LHCN-M2 (cell line): ENCODE measurements at places on chromosomes 7 and 10. TPM values are rescaled to one million over a fixed set of nuclear protein-coding genes. Genes with fewer than 3 reads are reported as not detected.

- peak; percentile 96 for DNase-seq
These were observed 179.0 kb downstream of the NOC3L start for GRCh38 chr10:94183666-94184264.

GRCh38 chr7:79244482-79244881 lies 209.0 kb downstream of the MAGI2 start:
- no peak for DNase-seq

DNA sequence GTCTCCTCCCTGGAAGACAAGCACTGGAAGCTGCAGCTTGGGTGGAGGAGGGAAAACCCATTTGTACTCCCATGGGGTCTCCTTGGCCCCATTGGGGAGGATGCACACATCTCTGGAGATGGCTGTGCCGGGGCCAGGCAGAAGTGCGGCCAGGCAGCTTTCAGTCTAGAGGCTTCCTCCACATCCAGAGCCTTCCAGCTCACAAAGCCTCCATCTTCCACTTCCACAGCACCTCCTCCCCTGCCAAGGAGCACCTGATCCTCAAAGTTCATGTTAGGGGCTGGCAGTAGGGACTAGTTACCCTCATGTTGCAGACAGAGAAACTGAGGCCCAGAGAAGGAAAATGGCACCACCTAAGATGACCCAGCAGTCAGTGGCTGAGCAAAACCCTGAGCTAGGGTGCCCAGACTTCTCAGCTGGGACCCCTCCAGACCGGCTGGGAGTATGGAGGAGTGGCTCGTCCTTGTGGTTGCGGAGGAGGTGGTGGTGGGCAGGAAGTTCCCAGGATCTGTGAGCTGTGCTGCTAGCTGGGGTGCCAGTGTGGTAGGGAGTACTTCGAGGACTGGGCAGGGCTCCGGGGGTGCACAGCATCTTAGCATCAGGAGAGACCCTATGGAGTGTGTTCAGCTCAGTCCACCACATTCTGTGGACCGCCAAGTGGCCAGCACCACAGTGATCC lies 44.2 kb downstream of the ADCYAP1R1 start:
- DNase-seq = no peak

GRCh38 chr7:26616235-26616634 lies 248.2 kb downstream of the SKAP2 start:
- DNase-seq = peak; percentile 44

DNA sequence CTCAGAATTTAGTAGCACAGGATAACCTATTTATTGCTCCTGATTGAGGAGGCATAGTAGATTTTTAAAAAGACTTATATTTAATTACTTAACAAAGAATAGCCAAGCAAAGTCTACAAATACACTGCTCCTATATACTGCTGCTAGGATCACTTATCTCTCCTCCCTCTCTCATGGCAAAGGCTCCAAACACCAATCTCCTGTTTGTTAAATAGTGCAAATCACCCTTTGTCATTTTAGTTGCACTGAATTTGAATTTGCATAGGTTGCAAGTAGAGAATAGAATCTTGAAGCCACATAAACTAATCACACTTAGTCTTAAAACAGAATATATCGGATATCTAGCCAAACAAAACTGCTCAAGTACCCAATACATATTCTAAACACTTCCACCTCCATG lies 219.1 kb upstream of the LRRN3 start:
- no peak for DNase-seq

GRCh38 chr7:79977481-79977880 lies 157.2 kb upstream of the GNAI1 start:
- no peak for DNase-seq

- DNase-seq = no peak
These were observed 50.0 kb upstream of the PDK4 start for GRCh38 chr7:95646350-95646749.

- no peak for DNase-seq
These were observed 85.3 kb upstream of the RPA3 start for GRCh38 chr7:7803715-7804178.

The ACADSB gene
- total RNA-seq = 8.4 and 9.2 TPM in 2 replicates

The MKX gene
- 0.11 TPM in 1 of 2 replicates, not detected in the other for total RNA-seq

The CDK14 gene
- 23.4 and 23.6 TPM in 2 replicates for total RNA-seq

The STAMBPL1 gene
- 57.1 and 69.0 TPM in 2 replicates for total RNA-seq
